ENCODE measurements at places on chromosomes 11 and 22.

DNA sequence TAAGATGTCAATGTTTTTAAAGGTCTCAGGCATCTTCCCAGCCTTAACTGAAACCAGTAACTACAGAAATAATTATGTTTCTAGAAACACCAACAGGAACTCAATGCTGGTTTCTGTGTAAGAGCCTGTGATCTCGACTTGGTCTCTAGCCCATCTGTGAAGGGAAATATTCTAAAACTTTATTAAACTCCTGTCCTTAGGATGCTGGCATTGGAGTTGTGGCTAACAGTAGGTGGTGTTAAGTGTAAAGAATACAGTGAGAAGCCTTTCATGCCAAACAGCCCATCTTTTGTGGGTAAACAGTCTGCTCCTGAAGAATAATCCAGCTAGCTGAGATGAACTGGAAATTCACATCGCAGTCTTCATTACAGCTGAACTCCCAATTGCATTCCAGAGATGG is 133.2 kb downstream of the ADAMTS15 start:
- DNase-seq: no peak

GRCh38 chr11:297586-298405 is 1.5 kb downstream of the IFITM5 start:
- DNase-seq: no peak

GRCh38 chr11:76041208-76041607 is 165.1 kb downstream of the WNT11 start:
- no peak for DNase-seq

- no peak for DNase-seq
Measured at GRCh38 chr11:76239483-76240160, 33.3 kb upstream of the WNT11 start.

DNA sequence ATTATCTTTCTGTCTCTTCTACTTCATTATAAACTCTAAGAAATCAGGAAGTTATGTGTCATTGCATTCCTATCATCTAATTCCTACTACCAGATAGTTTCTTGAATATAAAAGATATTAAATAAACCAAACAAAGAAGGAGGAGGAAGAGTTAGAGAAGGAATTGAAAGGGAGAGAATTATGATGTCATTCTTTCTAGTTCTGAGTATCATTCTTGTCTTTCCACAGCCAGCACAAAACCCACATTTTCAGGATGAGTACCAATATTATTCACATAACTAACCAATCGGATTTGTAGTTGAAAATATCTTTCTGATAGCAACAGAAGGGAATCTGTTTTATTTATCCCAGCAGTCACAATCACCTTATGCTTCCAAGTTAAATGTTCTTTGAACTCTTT is 13.3 kb downstream of the MS4A13 start:
- DNase-seq: no peak

DNA sequence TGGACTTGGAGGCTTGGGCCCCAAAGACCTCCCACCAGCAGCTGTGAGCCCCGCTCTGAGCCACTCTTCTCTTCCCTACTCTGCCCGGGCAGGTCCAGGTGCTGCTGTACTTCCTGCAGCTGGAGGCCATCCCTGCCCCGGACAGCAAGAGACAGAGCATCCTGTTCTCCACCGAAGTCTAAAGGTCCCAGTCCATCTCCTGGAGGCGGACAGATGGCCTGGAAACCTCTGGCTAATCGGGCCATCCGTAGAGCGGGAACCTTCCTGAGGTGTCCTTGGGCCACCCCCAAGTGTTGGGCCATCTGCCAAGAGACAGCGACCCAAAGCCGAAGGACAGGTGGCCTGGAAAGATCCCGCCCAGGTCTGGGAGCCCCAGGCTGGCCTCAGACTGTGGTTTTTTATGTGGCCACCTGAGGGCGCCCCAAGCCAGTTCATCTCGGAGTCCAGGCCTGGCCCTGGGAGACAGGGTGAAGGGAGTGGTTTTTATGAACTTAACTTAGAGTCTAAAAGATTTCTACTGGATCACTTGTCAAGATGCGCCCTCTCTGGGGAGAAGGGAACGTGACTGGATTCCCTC is 135.1 kb downstream of the BCR start:
- DNase-seq: no peak

GRCh38 chr11:33913991-33914390 is 22.1 kb upstream of the LMO2 start:
- no peak for DNase-seq

DNA sequence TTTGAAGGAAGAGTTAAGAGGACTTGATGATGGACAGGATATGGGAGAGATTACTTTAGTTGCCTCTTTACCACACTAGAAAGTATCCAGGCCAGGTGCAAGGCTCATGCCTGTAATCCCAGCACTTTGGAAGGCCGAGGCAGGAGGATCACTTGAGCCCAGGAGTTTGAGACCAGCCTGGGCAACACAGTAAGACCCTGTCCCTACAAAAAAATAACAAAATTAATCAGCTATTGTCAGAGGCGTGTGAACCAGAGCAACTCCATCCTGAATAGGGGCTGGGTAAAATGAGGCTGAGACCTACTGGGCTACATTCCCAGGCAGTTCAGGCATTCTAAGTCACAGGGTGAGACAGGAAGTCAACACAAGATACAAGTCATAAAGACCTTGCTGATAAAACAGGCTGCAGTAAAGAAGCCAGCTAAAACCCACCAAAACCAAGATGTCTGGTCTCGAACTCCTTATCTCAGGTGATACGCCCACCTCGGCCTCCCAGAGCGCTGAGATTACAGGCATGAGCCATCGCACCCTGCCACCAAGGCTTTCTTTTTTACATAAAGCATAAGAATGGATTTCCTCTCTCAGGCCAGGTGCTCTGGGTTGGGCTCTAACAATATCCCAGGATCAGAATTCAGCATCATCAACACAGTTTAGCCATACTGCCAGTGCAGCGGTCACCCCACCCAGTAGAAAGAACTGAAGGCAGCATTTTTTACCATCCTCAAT is 17.8 kb downstream of the PI4KA start:
- DNase-seq: no peak

DNA sequence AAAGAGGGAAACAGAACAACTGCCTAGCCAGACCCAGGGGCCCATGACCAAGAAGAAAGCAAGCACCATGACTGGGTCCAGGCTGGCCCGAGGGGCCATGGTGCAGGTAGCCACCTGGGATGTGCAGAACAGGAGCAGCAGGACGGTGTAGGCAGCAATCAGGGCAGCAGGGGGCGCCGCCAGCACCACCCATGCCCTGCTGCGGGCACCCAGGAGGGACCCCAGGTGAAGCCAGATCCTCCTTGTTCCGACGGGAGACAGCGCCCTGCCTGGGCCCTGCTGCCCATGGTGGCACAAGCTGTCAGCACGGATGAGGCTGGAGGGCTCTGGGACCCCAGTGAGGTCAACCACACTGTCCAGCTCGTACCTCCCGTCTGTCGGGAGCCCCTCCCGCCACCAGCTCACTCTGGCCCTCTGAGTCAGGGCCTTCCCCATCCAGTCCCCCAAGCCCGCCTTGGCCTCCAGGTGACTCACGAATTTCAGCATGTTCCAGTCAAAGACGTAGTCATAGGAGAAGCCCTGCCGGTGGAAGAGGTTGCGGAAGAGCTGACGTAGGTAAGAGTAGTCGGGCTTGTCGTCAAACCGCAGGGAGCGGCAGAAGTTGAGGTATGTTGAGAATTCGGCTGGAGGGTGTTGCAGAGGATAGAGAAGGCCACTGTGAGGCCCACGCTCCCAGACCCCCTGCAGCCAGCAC is 18.8 kb downstream of the CSNK1E start:
- DNase-seq: no peak

- no peak for DNase-seq
Measured at GRCh38 chr11:110883256-110883655, 171.0 kb upstream of the ARHGAP20 start.

- no peak for DNase-seq
Measured at GRCh38 chr22:22410121-22410520, 98.4 kb downstream of the ZNF280B start.

GRCh38 chr11:45806072-45806933 is 1.4 kb downstream of the SLC35C1 start:
- no peak for DNase-seq

DNA sequence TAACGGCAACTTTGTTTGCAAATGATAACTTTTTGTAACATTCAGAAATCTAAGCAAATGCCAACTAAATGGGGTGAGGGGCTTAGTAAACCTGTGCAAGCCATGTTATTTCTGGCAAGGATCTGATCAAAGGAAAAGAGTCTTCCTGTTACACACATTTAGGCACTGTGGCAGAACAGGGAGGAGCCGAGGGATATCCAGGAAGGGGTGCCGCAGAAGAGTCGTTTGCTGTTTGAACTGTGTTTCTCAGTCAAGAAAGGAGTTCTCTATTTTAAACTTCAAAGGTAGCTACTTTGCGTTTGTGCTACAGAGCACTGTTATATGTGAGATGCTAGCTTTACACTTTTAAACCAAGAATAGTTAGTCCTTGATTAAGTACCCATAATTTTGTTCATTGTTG is 175.5 kb downstream of the ETS1 start:
- DNase-seq: no peak

DNA sequence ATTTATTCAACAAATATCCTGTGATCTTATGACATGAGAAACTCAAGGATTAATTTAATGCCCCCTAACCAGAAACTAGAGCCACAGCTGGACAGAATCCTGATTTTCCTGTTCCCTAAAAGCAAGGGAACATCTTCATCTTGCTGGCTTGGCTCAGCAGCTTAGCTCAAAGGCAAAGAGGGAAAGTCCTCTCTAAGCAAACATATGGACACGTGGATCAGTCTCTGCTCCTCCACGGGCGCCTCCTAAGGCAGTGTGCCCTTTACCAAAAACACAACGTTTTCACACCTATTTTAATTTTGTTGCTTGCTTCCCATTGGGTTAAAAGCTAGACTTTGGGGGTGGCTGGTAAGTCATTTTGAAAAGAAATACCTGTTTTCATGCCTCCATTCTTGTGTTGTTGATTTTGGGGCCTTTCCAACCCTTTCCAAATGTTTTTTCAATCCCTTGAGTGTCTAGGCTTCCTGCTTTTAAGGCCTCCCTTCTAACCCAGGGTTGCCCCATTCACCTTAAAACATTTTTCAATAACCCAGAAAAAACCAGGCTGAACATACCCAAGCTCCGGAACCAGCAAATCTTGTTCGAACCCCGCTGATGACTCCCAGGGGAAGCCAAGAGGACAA is 15.5 kb downstream of the SLC1A2 start:
- DNase-seq: no peak

- DNase-seq: no peak
Measured at GRCh38 chr11:45252134-45252856, 33.8 kb downstream of the SYT13 start.

GRCh38 chr11:36743039-36743438 is 145.0 kb upstream of the RAG2 start:
- no peak for DNase-seq

DNA sequence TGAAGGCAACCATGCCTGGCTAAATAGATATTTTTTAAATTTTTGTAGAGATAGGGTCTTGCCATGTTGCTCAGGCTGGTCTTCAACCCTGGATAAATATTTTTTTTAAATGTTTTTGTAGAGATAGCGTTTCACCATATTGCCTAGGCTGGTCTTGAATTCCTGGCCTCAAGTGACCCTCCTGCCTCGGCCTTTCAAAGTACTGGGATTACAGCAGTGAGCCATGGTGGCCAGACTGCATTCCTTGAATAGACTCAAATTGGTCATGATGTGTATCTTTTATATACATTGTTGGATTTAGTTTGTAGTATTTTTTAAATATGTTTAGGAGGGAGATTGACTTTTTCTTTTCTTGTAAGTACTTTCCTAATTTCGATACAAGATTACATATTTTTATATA is 325.7 kb upstream of the C11orf87 start:
- no peak for DNase-seq

DNA sequence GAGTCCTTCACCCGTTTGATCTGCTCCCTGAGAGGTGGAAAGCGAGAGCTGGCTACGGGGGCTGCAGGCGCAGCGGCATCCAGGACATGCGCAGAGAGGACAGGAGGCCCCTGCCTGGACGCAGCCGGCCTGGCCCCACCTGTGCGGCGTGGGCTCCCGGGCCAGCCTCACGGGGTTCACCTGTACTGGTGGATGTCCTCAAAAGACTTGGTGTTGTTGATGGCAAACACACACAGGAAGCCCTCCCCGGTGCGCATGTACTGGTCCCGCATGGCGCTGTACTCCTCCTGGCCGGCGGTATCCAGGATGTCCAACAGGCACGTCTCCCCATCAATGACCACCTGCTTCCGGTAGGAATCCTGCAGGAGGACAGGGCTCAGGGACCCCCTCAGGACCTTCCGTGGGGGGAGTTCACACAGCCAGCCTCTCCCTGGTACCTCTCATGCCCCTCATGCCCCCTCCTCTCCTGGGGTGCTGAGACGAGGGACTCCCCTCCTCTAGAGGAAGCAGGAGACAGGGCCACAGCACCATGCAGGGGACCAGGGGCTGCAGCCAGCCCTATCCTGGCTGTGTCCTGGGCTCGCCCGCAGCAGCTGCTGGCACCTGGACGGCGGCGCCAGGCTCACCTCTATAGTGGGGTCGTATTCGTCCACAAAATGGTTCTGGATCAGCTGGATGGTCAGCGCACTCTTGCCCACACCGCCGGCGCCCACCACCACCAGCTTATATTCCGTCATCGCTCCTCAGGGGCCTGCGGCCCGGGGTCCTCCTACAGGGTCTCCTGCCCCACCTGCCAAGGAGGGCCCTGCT is 1.6 kb downstream of the HRAS start:
- DNase-seq: no peak

DNA sequence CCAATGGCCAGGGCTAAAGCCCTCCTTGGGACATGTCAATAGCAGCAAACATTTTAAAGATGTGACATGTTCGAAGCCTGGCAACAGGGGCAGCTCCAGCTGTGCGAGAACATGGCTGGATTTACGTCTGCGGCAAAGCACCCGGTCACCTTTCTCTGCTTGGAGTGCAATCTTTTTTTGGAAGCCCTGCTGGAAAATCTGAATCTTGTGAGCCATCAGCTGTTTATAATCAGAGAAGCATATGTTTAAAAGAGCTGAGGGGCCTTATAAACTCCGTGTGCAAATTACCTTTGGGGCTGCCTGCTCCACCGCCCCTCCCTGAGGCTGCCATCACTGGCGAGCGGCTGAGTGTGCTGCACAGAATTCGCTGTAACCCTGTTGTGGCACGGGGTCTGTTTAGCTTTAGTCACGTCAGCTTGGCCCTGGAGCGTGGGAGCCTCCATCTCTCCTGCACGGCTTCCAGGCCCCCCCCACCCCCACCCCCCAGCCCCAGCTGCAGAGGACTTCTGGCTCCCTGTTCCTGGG is 9.0 kb upstream of the KCNQ1OT1 start:
- no peak for DNase-seq

GRCh38 chr22:47288680-47289079 is 526.2 kb downstream of the TBC1D22A start:
- DNase-seq: no peak

- no peak for DNase-seq
Measured at GRCh38 chr11:26032241-26032640, 299.7 kb upstream of the ANO3 start.

DNA sequence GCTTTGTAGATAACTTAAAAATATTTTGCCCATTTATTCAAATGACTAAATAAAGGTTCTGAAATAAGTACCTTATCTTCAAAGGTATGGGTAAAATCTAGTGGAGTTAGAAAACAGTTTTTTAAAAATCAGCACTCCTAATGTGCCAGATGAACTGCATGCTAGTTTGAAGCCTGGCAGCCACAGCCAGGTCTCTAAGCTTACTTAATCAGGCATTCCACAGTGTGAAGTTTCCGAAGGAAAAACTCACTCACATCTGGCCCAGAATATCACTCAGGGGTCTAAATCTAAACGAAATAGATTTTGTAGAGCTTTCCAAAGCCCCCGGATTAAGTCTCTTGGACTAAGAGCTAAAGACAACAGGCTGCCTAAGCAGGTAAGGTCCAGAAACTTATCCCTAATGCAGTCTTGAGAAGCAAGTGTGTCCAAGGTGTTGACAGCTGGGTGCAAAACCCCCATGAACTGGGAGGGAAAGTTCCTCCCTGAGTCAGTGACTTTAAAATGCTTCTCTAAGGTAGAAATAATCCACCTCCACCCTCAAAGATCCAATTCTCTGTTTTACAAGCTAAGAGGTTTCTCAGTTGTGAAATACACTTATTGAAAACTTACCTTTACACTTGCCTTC is 157.6 kb downstream of the FCHSD2 start:
- no peak for DNase-seq
